Immature natural killer cell (primary cell): ENCODE measurements at places on chromosomes 3 and 15. TPM values are rescaled to one million over a fixed set of nuclear protein-coding genes. Genes with fewer than 3 reads are reported as not detected.

DNA sequence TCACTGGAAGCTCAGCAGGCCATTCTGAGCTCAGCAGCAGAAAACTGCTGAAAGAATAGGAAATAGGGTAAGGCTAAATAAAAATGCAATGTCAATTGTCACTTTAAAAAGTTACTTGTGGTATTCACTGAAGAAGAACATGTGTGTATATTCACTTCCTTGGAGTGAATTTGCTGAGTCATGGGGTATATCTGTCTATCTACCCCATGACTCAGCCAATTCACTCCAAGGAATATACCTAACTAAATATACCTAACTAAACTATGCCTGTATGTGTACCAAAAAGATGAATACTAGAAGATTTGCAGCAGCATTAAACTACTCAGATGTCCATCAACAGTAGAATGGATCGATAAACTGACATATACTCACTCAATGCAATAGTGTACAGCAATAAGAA, 69.5 kb upstream of the KCNAB1 start:
- DNase-seq = no peak

GRCh38 chr3:76888856-76889255, 151.0 kb upstream of the ROBO2 start:
- DNase-seq = no peak

DNA sequence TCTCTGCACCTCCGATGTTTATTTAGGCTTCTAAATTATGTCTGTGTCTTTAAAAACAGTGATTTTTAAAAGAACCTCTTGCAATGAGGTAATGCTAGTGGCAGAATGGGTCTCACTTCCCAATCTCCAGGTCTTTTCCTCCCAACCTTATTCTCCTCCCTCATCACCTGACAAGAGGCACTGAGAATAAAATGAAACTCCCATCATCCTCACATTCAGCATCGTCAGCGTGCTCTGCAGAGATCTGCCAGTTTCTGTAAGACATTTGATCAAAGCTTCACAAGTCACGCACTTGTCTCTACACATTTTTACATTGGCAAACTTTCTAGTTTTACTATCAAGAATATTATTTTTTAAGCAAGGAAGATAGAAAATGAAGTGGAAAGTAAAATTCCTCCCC, 420.5 kb downstream of the GABRB3 start:
- no peak for DNase-seq

- DNase-seq = no peak
These were observed 99.8 kb upstream of the CPNE4 start for GRCh38 chr3:132134611-132135010.

- DNase-seq = peak; percentile 40
These were observed 96.0 kb downstream of the LRRK1 start for GRCh38 chr15:101014921-101015841.

DNA sequence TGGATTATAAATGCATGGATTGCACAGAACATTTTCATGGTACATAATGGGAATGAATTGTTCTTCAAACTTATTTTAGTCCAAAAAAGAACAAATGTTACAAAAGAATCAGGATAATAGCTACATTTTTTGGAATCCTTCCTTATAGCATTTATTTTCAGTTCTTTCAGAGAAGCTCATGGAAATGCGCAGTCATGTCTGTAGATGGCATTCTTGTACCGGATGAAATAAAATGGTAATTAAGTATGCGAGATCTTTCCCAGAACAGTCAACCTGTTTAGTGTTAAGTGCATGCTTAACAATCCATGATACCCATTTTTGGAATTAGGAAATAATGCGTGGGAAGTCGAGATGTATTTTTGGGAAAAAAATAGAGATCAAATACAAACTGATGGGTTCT, 38.2 kb upstream of the GOLGA8B start:
- DNase-seq = no peak

- no peak for DNase-seq
These were observed 146.1 kb upstream of the KBTBD8 start for GRCh38 chr3:66851894-66852613.

DNA sequence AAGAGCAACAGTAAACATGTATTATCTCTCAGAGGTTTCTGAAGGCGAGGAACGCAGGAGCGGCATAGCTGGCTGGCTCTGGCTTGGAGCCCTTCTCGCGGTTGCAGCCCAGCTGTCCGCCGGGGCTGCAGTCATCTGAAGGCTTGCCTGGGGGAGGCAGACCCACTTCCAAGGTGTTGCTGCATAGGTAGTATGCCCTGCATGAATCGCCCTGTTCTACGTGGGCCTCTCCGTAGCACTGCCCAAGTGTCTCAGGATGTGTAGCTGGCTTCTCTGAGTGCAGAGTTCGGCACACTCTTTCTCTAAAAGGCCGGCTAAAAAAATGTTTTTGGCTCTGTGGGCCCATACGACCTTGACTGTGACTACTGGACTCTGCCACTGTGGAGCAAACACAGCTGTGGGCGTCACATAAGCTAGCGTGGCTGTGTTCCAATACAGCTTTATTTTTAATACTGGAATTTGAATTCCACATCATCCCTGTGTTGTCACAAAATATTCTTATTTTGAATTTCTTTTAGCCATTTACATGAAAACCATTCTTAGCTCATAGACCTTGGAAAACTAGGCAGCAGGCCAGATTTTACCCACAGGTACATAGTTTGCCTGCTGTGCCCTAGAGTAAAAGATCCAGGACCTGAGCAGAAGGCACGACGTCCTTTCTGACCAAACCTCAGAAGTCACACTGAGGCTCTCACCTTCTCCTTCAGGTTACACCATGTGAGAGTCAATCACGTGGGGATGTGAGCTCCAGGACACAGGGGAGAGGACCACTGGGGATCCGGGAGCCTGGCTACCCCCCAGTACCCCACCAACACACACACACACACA, 55.9 kb downstream of the PGPEP1L start:
- DNase-seq = peak; percentile 31

DNA sequence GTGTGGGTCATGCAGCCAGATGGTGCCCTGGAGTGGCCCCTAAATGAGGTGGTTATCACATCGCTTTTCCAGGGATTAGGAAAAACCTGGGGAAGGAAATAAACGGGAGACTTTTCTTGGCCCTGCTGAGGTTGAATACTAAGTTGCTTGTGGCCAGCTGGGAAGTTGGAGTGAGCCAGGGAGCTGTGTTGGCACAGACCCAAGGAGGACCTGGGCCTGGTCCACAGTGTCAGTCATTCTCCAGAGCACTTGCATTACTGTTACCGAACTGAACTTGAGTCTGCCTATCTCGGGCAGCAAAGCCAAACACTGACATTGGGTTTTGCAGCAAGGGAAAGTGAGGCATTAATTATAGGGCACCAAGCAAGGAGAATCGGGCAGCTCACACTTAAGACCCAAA, 339.0 kb downstream of the GABRB3 start:
- no peak for DNase-seq

- DNase-seq = peak; percentile 21
These were observed 65.1 kb downstream of the HMCES start for GRCh38 chr3:129343643-129344360.

- DNase-seq = no peak
These were observed 38.5 kb upstream of the SCAANT1 start for GRCh38 chr3:63950698-63951097.

- DNase-seq = no peak
These were observed 70.4 kb downstream of the ST6GAL1 start for GRCh38 chr3:187000711-187001151.

GRCh38 chr3:41159588-41160189, 39.6 kb upstream of the CTNNB1 start:
- no peak for DNase-seq

DNA sequence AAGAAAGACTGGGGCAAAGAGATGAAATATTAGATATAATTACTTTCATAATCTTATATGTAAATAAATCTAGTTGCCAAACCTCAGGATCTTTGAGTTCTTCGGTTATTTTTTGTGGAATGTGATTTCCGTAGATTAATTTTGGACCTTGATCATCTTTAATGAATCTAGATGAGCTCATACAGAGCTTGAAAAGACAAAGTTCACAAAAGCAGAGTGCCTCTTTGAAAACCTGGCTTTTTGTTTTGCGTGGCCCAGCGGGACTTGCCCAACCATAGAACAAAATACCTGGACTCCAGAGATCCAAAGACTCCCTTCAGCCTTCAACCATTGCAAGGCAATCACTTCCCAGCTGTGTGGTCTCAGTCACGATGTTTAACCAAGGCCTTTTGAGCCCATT, 54.8 kb upstream of the CHST2 start:
- no peak for DNase-seq

DNA sequence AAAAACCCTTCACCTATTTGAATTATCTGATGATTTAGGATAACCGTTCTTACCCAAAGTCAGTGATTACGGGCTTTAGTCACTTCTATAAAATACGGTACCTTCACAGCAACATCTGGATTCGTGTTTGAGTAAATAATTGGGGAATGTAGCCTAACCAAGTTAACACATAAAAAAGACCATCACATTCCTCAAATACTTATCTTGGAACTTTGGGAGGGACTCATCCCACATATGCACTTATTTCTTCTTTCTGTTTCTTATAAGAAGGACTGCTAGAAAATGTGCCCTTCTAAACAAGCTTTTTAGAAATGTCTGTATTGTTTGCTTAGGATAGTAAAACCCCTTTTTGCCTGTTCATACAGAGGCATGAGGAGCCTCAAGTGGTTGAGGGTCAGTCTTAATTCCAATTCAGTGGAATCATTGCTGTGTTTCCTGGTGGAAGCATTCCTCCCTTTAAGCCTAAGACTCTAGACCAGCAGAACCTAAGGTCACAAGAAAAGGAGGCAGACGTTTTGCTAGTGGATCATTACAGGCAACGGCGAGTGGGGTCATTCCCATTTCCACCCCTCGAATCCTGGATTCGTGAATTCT, 67.5 kb downstream of the TMEM44 start:
- DNase-seq = no peak

DNA sequence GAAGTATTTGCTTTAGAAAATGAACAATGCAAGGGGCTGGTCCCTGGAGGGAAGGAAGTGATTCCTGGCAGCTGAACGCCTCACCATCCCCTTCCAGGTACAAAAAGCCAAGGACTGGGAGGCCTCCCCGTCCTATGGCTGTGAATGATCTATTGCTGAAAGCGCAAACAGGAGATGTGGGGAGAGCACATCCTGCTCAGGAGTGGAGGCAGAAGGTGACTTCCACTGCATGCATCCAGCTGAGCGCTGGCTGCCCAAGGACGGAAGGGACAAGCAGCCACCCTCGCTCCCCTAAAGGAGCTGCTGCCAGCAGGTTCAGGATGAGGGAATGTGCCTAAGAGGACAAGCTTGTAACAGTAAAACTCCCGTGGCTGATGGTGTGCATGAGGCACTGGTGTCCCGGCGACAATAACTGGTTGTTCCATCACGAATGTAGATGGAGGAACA, 41.4 kb downstream of the ABTB1 start:
- DNase-seq = no peak

DNA sequence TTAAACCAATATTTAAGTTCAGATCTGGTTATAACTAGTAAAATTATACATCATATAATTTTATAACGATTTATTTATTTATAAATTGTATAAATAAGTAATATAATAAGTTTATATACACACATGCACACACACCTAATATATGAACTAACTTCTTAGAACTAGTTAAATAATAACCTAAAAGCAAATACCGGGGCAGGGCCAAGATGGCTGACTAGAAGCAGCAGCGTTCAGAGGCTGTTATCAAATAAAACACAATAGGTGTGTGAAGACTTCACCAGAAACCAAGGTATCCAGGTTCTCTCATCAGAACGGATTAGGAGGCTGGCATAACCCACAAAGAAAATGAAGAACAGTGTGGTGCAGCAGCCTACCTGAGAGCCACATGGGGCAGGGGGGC, 653.6 kb upstream of the CBLB start:
- DNase-seq = no peak

DNA sequence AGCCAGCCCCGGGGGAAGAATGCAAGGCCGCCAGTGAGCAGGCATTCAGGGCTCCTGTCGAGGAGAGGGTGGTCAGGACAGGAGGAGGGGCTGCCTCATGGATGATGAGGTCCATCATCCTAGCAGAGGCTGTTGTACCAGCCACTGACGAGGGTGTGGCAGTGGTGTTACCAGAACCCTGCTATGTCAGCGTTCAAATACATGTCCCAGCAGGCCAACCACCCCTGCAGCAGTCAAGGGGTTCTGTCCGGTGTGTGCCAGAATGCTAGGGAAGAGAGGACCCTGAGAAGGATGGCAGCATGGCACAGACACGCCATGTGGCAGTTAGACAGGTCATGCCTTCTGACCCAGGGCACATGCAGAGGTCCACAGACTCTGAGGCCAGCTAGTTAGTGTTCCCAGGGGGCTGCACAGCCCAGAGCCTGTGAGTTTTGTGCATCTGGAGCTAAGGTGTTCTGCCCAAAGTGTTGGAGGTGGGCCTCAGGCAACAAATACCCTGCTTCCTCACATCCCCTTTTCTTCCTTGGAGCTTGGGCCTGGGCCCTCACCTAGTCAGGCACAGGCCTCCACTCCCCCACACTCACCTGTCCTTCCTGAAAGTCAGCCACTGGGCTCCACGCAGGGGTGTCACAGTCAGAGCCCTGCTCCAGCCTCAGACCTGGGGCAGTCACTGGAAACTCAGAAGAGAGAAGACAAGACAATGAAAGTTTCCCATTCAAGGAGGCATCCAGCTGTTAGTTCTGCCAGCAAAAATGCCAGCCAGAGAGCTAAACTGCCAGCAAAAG, 7.8 kb downstream of the PAK6 start:
- no peak for DNase-seq

DNA sequence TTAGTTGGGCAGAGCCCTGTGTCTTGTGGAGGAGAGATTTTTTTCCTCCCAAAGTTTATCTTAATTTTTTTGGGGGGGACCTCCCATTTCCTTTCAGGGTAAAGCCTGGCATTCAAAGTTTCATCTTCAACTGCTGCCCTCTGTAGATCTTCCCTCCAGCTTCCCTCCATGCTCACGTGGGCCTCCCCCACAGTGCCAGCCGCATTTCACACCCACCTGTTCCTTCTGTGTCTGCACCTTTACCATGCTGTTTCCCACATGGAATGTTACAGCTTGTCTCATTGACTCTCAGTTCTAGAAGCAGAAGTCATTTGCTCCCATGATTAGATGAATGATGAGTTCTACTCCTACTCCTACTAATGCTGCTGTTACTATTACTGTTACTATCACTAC, 6.5 kb downstream of the CELF6 start:
- no peak for DNase-seq

GRCh38 chr15:68073576-68074288, 19.6 kb downstream of the PIAS1 start:
- no peak for DNase-seq

GRCh38 chr3:119601154-119601553, 3.5 kb downstream of the PLA1A start:
- DNase-seq = no peak

The IGF1R gene
- polyA plus RNA-seq = 4.7 TPM

The FOXB1 gene
- polyA plus RNA-seq = 0.07 TPM

The CACNA2D2 gene
- 2.3 TPM for polyA plus RNA-seq

The PAK6 gene
- polyA plus RNA-seq = 8.3 TPM

The EPHB3 gene
- not detected for polyA plus RNA-seq

The PCYT1A gene
- 19.4 TPM for polyA plus RNA-seq

The PIK3CB gene
- polyA plus RNA-seq = 11.7 TPM

The WHAMM gene
- polyA plus RNA-seq = 3.3 TPM

The COL6A5 gene
- polyA plus RNA-seq = not detected

The CDHR4 gene
- not detected for polyA plus RNA-seq

The PRR20G gene
- polyA plus RNA-seq = not detected

The GPR160 gene
- polyA plus RNA-seq = 3.7 TPM

The A4GNT gene
- not detected for polyA plus RNA-seq

The NLGN1 gene
- polyA plus RNA-seq = not detected

The RBPMS2 gene
- polyA plus RNA-seq = 0.22 TPM
